Osteoblast (primary cell): ENCODE measurements at places on chromosomes 5 and 9. TPM values are rescaled to one million over a fixed set of nuclear protein-coding genes. Genes with fewer than 3 reads are reported as not detected.

PCDHGA4 gene
- total RNA-seq, result 6.8 and 6.9 TPM in 2 replicates

PKD2L2 gene
- total RNA-seq, result under 0.01 TPM in 1 of 2 replicates, not detected in the other

EDIL3 gene
- total RNA-seq, result 366 and 406 TPM in 2 replicates

PTGS1 gene
- 2.5 and 3.2 TPM in 2 replicates for total RNA-seq

GGTA1 gene
- total RNA-seq, result not detected in 2 replicates

CHSY3 gene
- total RNA-seq, result 12.3 and 12.4 TPM in 2 replicates

PLAC8L1 gene
- total RNA-seq, result not detected in 2 replicates

ENTREP1 gene
- total RNA-seq, result under 0.01 TPM in 2 replicates

COL23A1 gene
- under 0.01 TPM in 1 of 2 replicates, not detected in the other for total RNA-seq

DPH7 gene
- total RNA-seq, result 20.3 and 26.2 TPM in 2 replicates

GRXCR2 gene
- total RNA-seq, result not detected in 2 replicates

SEC61B gene
- 73.1 and 84.0 TPM in 2 replicates for total RNA-seq

STPG3 gene
- 0.36 TPM in 1 of 2 replicates, not detected in the other for total RNA-seq

PCDHGA7 gene
- total RNA-seq, result 6.5 TPM in 2 replicates

WDR31 gene
- total RNA-seq, result 1.4 and 2.4 TPM in 2 replicates

TMC1 gene
- under 0.01 TPM in 1 of 2 replicates, not detected in the other for total RNA-seq

DDX4 gene
- total RNA-seq, result under 0.01 TPM in 1 of 2 replicates, not detected in the other

ALDH7A1 gene
- total RNA-seq, result 39.1 and 50.4 TPM in 2 replicates

SLC31A2 gene
- total RNA-seq, result 23.0 and 24.6 TPM in 2 replicates

TMEM232 gene
- 1.4 and 2.7 TPM in 2 replicates for total RNA-seq

SOHLH1 gene
- total RNA-seq, result not detected in 2 replicates

ITGA2 gene
- total RNA-seq, result 2.7 and 2.9 TPM in 2 replicates

IL5 gene
- total RNA-seq, result not detected in 2 replicates

IFNB1 gene
- total RNA-seq, result not detected in 2 replicates

TEK gene
- 4.1 and 8.3 TPM in 2 replicates for total RNA-seq

QRFP gene
- total RNA-seq, result not detected in 2 replicates

AK8 gene
- total RNA-seq, result 0.59 and 1.1 TPM in 2 replicates
